ENCODE measurements at places on chromosomes 1 and 21.

- DNase-seq = no peak
Observed at GRCh38 chr1:18247151-18247550, 139.6 kb downstream of the IGSF21 start.

DNA sequence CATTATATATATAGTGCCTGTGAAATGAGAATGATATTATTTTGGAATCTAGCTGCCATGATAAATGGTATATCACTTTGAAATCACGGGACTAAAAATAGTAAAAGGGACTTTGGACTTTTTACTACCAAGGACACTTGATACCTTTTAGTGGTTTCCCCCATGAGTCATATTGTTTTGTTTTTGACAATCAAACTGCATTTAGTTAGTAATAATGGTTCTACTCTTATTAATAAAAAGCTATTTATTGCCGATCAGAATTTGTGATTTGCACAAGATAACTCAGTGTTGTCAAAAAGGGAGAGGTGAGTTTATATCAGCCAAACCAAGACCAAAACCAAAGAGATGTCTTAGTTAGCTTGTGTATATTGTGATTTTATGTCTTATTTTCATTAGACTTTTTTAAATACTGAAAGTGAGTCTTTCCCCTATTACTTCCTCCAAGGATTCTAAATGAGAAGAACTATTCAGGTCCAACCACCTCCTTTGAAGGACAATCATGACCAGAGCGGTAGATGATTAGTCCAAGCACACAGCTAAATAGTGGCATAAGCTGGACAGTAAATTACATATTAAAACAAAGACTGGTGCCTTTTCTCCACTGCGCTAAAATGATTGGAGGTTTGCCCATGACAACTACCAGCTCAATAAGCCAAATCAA, 281.7 kb upstream of the ESRRG start:
- no peak for DNase-seq

DNA sequence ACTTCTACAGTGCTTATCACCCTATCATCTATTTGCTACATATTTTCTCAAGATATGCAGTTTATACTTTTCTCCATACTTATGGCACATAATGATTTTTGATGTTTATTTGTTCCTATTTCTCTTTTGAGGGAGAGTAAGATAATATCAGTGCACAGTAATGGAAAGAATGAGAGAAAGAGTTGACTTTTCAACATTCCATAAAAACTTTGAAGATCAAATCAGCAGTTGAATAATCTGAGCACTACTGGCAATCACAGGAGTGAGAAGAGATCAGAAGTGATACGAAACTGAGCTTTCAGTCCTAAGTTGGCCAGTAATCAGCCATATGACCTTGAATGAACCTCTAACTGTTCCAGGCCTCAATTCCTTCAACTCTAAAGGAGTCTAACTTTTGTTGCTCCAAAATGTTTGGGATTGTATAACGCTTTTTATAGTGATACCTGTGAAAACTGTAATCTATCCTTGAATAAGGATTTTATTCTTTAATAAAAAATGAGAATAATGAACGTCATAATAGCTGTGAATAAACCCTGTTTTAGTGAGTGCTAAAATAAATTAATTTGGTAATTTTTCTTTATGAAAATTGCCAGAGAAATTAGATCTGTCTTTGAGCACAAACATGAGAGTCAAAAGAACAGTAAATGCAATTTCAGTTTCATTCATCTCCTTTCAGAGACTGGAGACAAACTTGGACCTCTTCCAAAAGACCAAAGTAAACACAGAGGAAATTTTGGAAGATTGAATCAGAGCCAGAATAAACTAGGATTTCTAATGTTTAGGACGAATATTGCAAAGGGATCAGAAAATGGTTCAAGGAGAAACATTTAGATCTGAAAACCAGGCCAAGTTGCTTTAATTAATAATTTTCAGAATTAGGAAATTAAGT, 309.9 kb downstream of the ADGRL2 start:
- DNase-seq = no peak

DNA sequence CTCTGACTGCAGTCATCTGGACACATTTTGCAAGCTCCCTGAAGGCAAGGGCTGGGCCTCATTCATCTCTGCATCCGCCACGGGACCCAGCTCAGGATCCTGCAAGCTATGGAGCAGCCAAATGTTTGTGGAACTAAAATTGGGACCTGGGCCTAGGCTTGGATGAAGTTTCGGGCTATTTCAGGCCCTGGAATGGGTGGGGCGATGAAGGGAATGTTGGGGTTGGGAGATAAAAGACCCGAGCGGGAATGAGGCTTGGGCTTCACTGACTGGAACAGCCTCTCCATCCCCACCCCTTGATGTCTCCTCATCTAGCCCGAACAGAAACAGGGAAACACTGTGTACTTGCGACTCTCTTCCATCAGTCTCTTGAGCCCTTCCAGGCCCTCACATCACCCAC, 7.3 kb upstream of the AHCYL1 start:
- no peak for DNase-seq

- DNase-seq = no peak
Observed at GRCh38 chr1:61386770-61387169, 304.4 kb downstream of the NFIA start.

DNA sequence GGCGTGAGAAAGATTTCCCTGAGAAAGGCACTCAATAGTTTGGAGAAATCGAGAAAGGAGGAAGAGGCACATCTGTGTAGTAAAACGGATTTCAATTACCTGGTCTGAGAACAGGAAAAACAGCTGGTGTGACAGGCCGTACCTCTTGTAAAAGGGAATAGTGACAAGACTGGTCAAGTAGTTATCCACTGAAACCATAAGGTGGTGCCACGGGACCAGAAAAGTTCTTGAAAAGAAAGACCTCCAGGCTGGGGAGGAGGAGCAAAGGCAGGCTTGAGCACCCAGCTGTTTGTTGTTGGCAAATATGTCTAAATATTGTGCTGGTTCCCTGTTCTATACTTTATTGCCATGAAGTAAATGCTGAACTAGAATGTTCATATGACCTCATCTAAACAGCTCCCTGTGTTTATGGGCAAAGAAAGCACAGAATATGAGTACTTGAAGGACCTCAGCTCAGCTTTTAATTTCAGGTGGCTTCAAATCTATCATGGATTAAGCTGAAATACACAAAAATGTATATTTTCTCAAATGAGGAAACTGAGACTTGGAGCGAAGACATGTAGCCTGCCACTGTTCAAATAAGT, 4.0 kb downstream of the HAO2 start:
- no peak for DNase-seq

DNA sequence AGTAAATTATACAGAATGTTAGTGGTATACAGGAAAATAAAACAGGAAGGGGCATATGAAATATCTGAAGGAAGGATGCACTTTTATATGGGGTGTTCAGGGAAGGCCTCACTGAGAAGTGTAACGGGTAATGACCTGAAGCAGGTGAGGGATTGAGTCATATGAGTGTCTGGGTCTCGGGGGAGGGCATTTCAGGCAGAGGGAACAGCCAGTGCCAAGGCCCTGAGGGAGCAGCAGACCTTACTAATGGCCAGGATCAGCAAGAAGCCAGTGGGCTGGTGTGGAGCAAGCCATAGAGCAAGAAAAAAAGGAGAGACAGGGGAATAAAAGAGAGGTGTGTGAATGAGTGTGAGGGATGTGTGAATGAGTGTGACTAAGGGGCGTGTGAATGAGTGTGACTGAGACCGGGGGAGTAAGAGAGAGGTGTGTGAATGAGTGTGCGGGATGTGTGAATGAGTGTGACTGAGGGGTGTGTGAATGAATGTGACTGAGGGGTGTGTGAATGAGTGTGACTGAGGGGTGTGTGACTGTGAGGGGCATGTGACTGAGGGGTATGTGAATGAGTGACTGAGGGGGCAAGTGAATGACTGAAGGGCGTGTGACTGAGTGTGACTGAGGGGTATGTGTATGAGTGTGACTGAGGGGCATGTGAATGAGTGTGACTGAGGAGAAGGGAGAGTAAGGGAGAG, 107.2 kb downstream of the GLIS1 start:
- DNase-seq = no peak

DNA sequence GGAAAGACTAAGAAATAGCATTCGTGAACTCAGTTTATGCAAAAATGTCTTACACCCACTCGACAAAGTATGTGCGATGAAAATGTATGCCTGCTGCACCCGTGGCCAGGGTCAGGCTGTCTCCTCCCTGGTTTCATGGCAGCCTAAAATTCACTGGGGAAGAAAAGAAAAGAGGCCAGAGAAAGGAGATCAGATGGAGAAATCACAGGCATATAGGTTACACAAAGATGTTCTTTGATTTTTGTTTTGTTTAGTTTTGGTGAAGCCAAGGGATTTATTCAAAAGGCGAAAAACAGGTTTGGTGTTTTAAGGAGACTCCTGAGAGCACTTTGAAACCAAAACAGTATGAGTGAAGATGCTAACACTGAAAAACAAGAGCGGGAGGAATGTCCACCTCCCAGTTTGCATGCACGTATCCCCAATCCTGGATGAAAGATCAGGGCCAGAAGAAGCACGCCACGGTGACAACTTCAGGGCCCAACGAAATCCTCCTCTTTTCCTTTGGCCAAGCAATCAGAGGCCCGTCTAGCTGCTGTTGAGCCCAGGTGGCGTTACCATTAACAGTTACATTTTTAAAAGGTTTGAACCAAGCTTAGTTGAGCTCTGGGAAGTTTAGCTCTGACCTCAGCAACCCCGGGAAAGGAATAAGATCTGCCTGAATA, 992 bp upstream of the SSX2IP start:
- DNase-seq = no peak

- DNase-seq = no peak
Observed at GRCh38 chr1:32813941-32814739, 3.0 kb downstream of the YARS1 start.

GRCh38 chr1:93740601-93741031, 59.0 kb upstream of the BCAR3 start:
- no peak for DNase-seq

- DNase-seq = no peak
Observed at GRCh38 chr1:54163051-54163450, 10.3 kb upstream of the CDCP2 start.

DNA sequence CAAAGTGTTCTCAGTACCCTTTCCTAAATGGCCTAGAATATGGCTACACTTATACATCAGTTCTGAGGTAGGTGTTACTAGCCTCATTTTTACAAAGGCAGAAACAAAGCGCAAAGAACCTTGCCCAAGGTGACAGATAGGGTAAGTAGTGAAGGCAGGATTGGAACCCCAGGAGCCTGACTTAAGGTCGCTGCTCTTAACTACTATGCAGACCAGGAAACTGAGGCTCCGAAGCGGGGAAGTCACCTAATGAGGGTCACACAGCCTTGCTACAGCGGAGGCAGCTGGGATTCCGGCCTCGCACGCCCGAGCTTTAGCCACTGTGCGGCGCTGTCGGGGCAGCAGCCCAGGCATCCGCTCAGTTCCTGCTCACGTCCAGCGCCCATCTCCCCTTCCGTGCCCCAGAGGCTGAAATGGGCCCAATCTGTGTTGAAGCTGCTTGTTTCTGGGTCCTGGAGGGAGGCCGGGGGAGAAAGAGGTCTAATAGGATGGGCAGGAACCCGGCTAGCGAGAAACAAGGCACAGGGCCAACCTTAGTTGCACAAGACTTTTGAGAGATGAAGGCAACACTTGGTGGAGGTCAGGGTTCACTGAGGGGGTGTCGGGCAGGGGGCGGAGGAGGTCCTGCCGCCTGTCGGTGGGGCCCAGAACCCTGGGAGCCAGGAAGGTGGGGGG, 1.4 kb upstream of the FOXD2 start:
- DNase-seq = no peak

DNA sequence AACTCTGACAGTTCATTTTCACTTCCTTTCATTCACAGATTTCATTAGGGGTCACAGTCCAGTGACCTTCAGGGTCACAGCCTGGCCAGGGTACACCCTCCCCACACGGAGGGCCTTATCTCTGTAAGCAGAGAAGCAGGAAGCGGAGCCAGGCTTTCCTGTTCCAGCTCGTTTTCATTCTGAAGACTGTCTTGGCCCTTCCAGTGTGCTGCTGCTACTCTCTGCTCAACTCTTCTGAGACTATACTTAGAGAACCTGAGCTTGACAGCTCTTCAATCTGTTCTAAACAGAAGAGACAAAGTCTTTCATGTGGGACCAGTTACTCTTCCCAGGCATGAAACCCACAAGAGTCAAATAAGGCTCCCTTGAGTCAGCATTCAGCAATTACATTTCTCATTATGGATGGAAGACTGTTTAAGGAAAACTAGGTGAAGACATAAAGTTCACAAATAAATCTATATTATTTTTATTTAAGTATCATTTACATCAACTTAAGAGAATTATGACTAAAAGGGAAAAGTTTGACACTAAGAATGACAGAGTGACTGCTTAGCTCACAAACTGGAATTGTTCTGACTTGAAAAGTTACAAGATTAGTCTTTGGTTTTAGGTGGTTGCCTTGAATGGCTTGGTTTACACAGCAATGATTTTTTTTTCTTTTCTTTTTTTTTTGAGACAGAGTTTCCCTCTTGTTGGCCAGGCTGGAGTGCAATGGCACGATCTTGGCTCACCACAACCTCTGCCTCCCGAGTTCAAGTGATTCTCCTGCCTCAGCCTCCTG, 4.8 kb upstream of the TDRD10 start:
- no peak for DNase-seq

GRCh38 chr1:147270721-147271120, 28.2 kb downstream of the CHD1L start:
- no peak for DNase-seq

GRCh38 chr1:29655145-29655544, 418.8 kb downstream of the PTPRU start:
- DNase-seq = no peak

DNA sequence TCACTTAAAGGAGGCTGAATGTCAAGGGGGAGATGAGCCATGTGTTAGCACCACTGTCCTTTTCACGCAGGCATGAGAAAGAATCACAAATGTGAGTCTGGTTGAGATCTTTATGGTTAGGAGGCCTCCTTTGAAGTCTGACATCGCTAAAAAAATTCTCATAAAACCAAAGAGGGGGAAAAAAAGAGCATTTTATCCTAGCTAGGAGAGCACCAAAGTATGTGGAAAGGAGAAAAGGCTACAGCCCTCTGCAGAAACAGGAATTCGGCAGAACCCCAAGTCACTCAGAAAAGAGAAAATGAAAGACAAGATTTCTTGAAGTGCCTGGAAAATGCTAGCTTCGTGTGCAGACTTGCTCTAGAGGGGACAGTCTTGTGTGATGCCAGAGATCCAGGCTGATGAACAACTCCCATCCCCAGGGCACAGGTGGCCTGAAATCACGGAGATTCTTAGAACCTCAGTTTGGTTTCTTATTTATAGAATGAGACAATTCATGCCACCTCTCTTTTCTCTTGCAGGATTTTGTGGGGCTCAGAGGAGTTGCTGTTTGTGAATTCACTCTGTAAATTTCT, 61.5 kb downstream of the RUNX1 start:
- DNase-seq = no peak

- no peak for DNase-seq
Observed at GRCh38 chr1:9591669-9592509, 3.2 kb downstream of the TMEM201 start.
